ENCODE measurements at places on chromosomes 5 and 9.

- H3K27me3 ChIP-seq = peaks cover 18% of the 10 kb centered on the region
- peak overlapping the region; percentile 20 for H3K27ac ChIP-seq
- DNase-seq = no peak
Observed at GRCh38 chr9:135498381-135499126, 1.9 kb upstream of the MRPS2 start.

DNA sequence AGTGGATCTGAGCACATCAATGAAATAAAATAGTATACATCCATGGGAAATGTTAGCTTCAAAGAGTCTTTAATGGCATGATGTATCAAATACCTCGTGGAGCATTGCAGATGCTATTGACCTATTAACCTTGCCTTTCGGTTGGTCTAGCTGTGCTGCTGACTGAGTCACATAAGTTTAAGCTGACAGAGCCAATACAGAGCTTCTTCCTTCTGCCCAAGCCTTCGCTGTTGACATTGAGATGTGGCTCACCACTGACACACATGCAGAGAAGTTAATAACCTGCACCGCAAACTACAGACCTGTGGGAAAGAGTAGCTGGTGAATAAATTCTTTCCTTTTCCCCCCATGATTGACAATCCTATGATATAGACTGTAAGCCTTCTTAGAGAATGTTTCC lies 78.2 kb downstream of the LURAP1L start:
- no peaks in the 10 kb centered on the region for H3K27me3 ChIP-seq
- no peaks in the 10 kb centered on the region for H3K36me3 ChIP-seq
- H3K4me3 ChIP-seq = no peak overlapping the region
- no peak overlapping the region for H3K27ac ChIP-seq
- DNase-seq = no peak

GRCh38 chr5:173880306-173880985 lies 7.7 kb upstream of the CPEB4 start:
- DNase-seq = no peak
- no peak overlapping the region for H3K4me3 ChIP-seq
- H3K36me3 ChIP-seq = peaks cover 7% of the 10 kb centered on the region
- H3K4me1 ChIP-seq = peaks cover 12% of the 10 kb centered on the region

DNA sequence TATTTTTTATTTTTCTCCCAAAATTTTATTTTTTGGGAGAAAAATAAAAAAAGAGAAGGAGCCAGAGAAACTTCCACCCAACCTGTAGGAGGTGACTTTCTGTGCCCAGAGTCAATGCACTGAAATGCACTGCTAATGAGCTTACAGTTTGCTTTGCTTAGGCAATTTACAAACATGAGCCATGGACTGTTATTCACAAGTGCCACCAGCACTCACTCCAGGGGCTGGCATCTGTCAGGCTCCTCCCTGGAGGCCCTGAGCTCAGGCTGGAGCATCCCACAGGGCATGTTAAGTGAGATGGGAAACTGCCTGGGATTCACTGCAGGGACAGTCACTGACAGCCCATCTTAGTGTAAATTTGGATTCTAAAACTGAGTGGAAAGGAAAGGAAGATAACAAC lies 74.9 kb downstream of the FANCC start:
- no peak for DNase-seq
- H3K27me3 ChIP-seq = no peaks in the 10 kb centered on the region
- no peak overlapping the region for H3K27ac ChIP-seq
- no peak overlapping the region for H3K4me3 ChIP-seq

DNA sequence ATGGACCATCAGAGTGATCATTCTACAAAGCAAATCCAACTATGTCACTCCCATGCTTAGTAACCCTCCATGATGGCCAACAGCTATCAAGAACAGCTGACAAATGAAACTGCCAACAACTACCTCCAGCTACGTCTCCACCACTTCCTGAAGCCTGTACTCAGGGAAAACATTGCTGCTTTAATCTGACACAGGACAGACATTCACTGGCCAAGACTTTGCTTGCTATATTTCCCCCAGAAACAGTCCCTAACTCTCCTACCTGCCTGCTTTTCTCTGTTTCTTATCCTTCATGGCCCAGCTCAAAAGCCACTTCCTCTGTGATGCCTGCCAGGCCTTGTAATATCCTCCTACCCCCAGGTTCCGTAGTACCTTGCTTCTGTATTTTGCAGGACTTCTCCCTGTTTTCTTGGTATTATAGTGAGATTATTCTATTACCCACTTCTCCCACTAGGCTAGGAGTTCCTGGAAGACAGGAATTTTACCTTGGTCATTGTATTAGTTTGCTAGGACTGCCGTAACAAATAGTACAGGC lies 14.7 kb upstream of the RAB14 start:
- H3K4me1 ChIP-seq = peaks cover 24% of the 10 kb centered on the region
- no peak for DNase-seq
- peaks cover 26% of the 10 kb centered on the region for H3K36me3 ChIP-seq
- H3K27me3 ChIP-seq = no peaks in the 10 kb centered on the region
- no peak overlapping the region for H3K4me3 ChIP-seq

DNA sequence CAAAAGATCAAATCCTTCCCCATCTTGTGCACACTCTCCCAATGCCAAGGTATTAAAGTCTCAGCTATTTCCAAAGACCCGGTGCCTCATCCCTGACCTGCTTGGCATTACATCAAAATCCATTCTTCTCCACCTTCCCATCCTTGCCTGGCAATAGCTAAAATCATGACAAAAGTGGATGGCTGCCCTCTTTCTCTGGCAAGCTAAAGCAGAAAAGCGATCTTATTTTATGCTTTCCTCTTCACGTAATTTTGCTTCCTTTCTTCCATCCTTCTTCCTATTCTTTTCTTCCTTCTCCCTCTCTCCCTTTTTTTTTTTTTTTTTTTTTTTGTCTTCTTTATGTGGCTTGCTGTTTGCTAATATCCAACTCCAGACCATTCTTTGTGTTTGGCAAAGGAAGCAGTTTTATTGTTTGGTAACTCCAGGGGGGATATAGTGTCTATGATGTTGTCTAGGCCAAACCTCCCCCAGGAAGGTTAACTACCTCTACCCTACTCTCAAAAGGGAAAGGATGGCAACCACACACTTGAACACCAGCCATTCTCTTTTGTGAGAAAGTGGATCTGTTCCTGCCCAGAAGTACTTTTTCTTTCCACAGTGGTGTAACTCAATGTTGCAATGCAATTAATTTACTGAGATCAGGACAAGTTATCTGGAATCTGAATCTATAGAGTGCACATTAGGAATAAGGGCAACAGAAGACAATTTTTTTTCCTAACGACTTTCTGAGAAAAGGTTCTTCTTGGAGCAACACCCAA lies 120.9 kb upstream of the TMEM161B start:
- H3K27ac ChIP-seq = no peak overlapping the region
- H3K27me3 ChIP-seq = peaks cover 15% of the 10 kb centered on the region
- no peaks in the 10 kb centered on the region for H3K4me1 ChIP-seq
- no peak overlapping the region for H3K4me3 ChIP-seq

DNA sequence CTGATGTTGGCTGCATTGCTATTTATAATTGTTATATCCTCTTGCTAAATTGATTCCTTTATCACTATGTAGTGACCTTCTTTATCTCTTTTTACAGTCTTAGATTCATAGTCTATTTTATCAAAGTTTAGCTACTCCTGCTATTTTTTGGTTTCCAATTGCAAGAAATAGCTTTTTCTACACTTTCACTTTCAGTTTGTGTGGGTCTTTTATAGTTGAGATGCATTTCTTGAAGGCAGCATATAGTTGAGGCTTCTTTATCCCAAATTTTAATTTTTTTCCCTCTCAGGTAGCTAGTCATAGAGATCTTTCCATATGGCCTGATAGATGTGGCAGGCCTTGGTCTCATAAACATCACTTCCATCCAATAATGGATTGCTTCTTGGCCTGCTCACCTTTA lies 228.5 kb downstream of the COMMD10 start:
- H3K4me3 ChIP-seq = no peak overlapping the region
- H3K36me3 ChIP-seq = peaks cover 89% of the 10 kb centered on the region
- H3K4me1 ChIP-seq = peaks cover 2% of the 10 kb centered on the region
- no peaks in the 10 kb centered on the region for H3K27me3 ChIP-seq
- no peak overlapping the region for H3K27ac ChIP-seq

- DNase-seq = no peak
- no peak overlapping the region for H3K4me3 ChIP-seq
- no peak overlapping the region for H3K27ac ChIP-seq
- no peaks in the 10 kb centered on the region for H3K36me3 ChIP-seq
Observed at GRCh38 chr5:160233215-160233614, 3.9 kb downstream of the FABP6 start.

DNA sequence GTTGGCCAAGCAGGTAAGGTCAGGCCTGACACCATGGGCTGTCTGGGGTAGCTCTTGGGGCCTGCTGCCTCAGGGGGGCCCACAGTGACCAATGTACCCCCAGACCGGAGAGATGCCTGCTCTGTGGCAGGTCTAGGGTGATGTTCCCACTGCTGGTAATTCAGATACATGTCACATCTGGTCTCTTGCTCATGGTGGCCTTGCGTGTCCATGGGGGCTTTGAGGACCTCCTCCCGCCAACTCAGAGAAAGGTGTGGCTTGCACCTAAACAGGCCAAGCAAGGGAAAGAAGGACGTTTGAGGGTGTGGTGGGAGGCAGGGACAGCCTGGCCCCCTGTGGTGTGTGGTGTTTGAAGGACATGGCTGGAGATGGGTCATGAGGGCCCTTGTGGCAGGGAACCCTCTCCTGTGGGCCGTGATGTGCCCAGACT lies 75.2 kb downstream of the PHF2 start:
- DNase-seq = no peak
- peaks cover 29% of the 10 kb centered on the region for H3K36me3 ChIP-seq
- H3K4me1 ChIP-seq = no peaks in the 10 kb centered on the region

GRCh38 chr9:118455259-118455658 lies 751.1 kb downstream of the TLR4 start:
- H3K27ac ChIP-seq = no peak overlapping the region
- no peaks in the 10 kb centered on the region for H3K4me1 ChIP-seq
- no peaks in the 10 kb centered on the region for H3K27me3 ChIP-seq
- H3K4me3 ChIP-seq = no peak overlapping the region

- peaks cover 3% of the 10 kb centered on the region for H3K27me3 ChIP-seq
- DNase-seq = no peak
- peak overlapping the region; percentile 39 for H3K4me3 ChIP-seq
- H3K36me3 ChIP-seq = peaks cover 56% of the 10 kb centered on the region
Observed at GRCh38 chr5:394671-395155, 48.3 kb upstream of the EXOC3 start.

GRCh38 chr9:134320126-134320867 lies 6.0 kb upstream of the RXRA start:
- H3K27ac ChIP-seq = no peak overlapping the region
- peaks cover 21% of the 10 kb centered on the region for H3K27me3 ChIP-seq
- H3K4me3 ChIP-seq = no peak overlapping the region
- H3K4me1 ChIP-seq = peaks cover 13% of the 10 kb centered on the region

- peak overlapping the region; percentile 48 for H3K4me3 ChIP-seq
- H3K36me3 ChIP-seq = no peaks in the 10 kb centered on the region
- H3K27ac ChIP-seq = no peak overlapping the region
Observed at GRCh38 chr9:69325409-69326212, 596 bp downstream of the ENTREP1 start.

DNA sequence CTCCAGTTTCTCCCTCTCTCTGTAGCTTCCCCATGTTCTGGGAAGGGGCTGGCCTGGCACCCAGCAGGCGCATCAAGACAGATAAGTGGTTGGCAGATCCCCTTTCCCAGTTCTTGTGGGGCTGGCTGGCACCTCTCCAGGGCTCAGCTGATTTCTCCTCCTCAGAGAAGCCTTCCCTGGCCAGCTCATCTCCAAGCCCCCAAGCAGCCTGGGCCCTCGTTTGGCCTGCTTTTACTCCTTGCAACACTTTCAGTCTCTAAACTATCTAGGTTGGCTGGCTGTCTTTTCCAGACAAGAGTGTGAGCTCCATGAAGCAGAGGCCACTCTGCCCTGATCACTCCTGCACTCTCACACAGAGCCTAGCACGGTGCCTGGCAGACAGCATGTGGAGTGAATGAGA lies 13.5 kb downstream of the MACROH2A1 start:
- H3K27ac ChIP-seq = peak overlapping the region; percentile 26
- peaks cover 87% of the 10 kb centered on the region for H3K36me3 ChIP-seq
- H3K4me3 ChIP-seq = no peak overlapping the region
- DNase-seq = no peak

GRCh38 chr9:89710697-89711096 lies 105.9 kb downstream of the GADD45G start:
- no peak overlapping the region for H3K4me3 ChIP-seq
- no peak overlapping the region for H3K27ac ChIP-seq
- H3K4me1 ChIP-seq = peaks cover 26% of the 10 kb centered on the region
- no peak for DNase-seq
- H3K27me3 ChIP-seq = no peaks in the 10 kb centered on the region
- H3K36me3 ChIP-seq = peaks cover 11% of the 10 kb centered on the region

DNA sequence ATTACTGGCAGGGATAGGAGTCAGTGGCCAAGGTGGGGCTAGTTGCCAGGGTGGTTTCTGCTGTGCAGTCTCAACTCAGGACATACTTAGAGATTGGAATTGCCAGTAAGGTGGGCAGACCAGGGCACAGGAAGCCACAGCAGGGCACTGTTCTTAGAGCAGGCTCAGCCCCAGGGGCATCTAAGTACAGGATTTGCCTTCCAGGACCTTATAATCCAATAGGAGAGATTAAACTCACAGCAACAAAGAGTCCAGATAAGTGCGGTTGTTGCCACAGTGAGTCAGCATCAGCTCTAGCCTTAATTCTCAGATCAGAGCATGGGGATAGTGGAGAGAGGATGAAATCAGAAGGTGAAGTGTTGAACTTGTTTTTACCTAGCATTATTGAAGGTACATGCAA lies 265.8 kb upstream of the TRPC7 start:
- no peaks in the 10 kb centered on the region for H3K4me1 ChIP-seq
- no peaks in the 10 kb centered on the region for H3K27me3 ChIP-seq
- no peak overlapping the region for H3K4me3 ChIP-seq
- no peak for DNase-seq
- no peaks in the 10 kb centered on the region for H3K36me3 ChIP-seq

GRCh38 chr5:139635606-139636206 lies 12.4 kb upstream of the CXXC5 start:
- no peak for DNase-seq
- H3K4me1 ChIP-seq = peaks cover 83% of the 10 kb centered on the region
- H3K27ac ChIP-seq = peak overlapping the region; percentile 99
- H3K4me3 ChIP-seq = peak overlapping the region; percentile 81
- peaks cover 6% of the 10 kb centered on the region for H3K36me3 ChIP-seq

- no peaks in the 10 kb centered on the region for H3K36me3 ChIP-seq
- no peak for DNase-seq
- no peak overlapping the region for H3K4me3 ChIP-seq
Observed at GRCh38 chr5:36060420-36060887, 6.2 kb downstream of the UGT3A2 start.

- no peaks in the 10 kb centered on the region for H3K4me1 ChIP-seq
- no peak for DNase-seq
- no peak overlapping the region for H3K27ac ChIP-seq
Observed at GRCh38 chr5:94841598-94842322, 223.3 kb downstream of the SLF1 start.

DNA sequence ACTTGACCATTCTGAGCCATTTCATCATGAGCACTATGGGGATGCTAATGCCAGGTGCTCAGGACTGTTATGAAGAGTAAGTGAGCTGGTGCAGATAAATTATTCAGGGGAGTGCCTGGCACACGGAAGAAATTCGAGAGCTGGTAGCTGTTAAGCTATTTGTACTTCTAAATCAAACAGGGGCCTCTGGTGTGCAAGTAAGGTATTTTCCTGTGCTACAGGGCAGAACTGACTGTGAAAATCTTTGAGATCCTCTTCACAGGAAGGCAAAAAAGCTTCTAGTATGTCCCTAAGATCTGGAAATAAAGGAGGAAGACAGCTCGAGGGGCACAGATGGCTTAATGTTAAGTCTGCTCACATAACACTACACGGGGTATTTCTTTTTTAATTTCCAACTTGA lies 106.3 kb upstream of the SPOCK1 start:
- no peaks in the 10 kb centered on the region for H3K36me3 ChIP-seq
- peaks cover 27% of the 10 kb centered on the region for H3K27me3 ChIP-seq
- DNase-seq = no peak
- no peak overlapping the region for H3K4me3 ChIP-seq
- H3K27ac ChIP-seq = no peak overlapping the region
- H3K4me1 ChIP-seq = no peaks in the 10 kb centered on the region

Data from stimulated activated naive B cell treated with anti-CD40 and anti-IgM and Interleukin-4, amounts not matched to agents 10 μg/mL and 1 μg/mL and 100 μg/mL, for 72 hours (primary cell).